Myocyte (in vitro differentiated cells): ENCODE measurements at places on chromosomes 11 and 22.

- peak; percentile 23 for DNase-seq
Observed at GRCh38 chr11:128555606-128556005, 31.8 kb downstream of the ETS1 start.

GRCh38 chr11:6298605-6299004 is 21.7 kb downstream of the CAVIN3 start:
- peak; percentile 72 for DNase-seq

DNA sequence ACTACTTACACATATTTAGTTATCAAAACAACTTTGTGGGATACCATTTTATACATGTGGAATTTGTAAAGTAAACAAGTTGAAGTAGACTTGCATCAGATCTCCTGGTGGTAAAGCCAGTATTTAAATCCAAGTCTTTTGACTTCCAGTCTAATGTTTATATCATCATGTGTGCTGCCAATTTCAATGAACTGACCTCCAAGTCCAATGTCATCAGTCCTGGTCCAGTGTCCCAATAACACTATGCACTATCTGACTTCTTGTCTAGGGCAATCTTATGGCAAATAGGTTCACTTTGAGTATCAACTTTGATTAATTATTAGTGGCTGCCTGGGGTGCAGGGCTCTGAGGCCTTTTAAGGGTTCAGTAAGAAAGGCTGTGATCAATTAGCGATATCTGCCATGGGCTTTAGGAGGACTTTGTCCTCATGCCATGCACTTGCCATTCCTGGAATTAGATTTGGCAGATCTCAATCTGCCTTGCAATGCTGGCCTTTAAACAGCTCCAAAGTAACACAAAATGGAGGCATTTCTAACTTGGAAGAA is 9.6 kb upstream of the PTS start:
- DNase-seq: no peak

- no peak for DNase-seq
Observed at GRCh38 chr11:83206221-83206620, 12.7 kb downstream of the ANKRD42 start.

GRCh38 chr11:121071846-121072450 is 29.1 kb upstream of the TECTA start:
- no peak for DNase-seq

DNA sequence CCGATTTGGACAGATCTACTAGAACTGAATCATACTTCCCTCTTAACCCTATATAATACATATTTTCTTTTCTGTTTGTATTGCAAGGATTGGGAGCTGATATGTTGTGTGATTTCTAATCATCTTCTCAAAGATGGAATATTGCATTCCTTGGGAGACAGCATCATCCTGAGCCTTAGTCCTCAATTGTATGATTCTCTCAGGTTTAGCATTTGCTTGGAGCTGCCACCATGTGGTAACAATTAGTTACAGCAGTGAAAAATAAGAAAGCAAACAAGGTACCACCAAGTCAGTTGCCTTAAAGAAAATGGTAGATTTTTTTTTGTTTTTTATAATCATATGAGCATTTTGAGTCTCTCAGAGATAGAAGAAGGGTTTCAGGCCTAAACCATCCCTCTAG is 11.9 kb downstream of the SNX19 start:
- DNase-seq: no peak

- DNase-seq: peak; percentile 73
Observed at GRCh38 chr11:26905368-26905767, 88.5 kb upstream of the FIBIN start.

GRCh38 chr22:40605761-40606160 is 30.8 kb downstream of the MRTFA start:
- peak; percentile 40 for DNase-seq

- peak; percentile 60 for DNase-seq
Observed at GRCh38 chr22:37741312-37741795, 44.5 kb downstream of the TRIOBP start.

DNA sequence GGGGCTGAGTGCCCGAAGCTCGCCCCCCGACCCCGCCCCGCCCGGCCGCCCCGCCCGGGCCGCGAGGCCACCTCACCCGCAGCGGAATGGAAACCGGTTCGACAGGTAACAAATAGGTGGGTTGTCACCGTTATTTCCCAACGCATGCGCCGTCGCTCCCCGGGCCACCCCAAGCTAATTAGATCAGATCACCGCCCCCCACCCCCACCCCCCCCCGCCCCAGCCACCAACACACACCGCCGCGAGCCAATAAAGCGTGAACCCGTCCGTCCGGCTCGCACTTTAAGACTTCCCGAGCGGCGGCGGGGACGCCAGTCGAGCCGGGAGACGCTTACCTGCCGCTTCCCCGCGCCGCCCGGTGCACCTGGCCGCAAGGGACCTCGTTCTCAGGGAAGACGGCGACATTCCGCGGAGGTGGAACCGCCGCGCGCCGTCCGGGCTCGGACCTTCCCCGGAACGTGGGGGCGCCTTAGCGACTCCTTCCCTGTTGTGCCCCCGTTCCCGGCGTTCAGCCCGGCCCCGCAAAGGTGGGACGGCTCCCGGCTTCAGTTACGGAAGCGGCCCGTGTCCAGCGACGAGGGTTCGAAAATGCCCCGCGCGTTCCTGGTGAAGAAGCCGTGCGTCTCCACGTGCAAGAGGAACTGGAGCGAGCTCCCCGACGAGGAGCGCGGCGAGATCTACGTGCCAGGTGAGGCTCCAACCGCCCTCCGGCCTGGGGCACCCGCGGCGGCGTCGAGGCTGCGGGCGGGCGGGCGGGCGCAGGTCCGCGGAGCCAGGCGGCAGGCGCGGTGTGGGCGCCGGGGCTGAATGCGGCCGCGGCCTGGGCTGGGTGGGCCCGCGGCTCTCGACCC is at the start of gene OVOL1:
OVOL1 (plus strand) TSS at position 278 of the 851 bp plus-strand sequence; CDS start at position 589, 311 bp downstream.
- DNase-seq: no peak

GRCh38 chr22:31901388-31902137 is 42.8 kb upstream of the YWHAH start:
- DNase-seq: no peak

- DNase-seq: no peak
Observed at GRCh38 chr22:26391091-26391490, 38.0 kb upstream of the ASPHD2 start.

DNA sequence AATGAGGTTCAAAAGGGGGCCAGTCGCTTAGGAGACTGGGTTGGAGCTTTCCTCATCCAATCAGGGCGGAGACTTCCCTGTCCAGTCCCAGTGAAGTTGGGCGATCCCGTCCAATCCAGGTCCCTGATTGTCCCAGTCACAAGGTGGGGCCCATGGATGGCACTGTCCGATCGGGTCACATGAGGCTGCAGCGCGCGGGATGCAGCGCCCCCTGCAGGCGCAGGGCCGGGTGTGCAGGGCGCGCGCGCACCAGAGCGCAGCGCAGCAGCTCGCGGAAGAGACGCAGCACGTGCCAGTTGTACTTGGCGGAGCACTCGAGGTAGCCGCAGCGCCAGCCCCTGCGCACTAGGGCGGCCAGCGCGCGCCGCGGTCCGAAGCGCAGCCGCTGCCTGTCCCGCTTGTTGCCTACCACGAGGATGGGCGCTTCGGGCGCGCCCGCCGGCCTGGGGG is 2.3 kb downstream of the RASL10A start:
- DNase-seq: no peak

DNA sequence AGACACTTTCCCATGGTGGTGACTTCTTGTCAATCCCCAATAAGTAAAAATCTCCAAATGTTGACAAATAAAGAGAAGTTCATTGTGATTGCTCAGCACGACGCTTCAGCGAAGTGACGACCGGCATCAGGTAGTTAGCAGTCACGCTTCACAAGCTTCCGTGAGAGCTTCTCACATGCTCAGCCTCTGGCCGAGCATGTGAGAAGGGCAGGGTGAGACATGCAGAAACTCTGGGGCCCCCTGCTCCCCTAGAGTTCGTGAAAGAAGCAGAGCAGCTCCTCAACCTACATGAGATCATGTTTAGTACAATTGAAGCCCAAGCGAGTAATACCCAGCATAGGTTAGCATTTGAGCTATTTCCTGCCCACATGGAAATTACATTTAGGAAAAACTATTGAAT is 4.4 kb upstream of the C11orf16 start:
- DNase-seq: no peak

DNA sequence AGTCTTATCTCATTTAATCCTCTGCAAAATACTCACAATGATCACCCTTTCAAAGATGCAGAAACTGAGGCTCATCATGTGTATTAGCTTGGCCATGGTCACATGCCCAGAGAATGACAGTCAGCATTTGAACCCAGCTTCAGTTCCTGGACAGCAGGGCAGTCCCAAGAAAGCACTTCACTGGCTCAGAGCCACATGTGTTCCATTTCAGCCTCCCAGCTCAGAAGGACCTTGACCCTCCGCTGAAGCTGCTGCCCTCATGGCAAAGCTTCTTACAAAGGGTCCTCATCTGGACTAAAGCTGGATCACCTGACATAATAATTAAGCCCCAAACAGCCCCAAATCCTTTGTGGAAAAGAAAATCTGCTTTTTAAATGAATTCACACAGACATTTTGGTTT is 37.0 kb downstream of the TENM4 start:
- DNase-seq: no peak

- no peak for DNase-seq
Observed at GRCh38 chr22:37677493-37677974, 2.1 kb downstream of the LGALS1 start.

- DNase-seq: no peak
Observed at GRCh38 chr11:70627219-70627618, 228.9 kb downstream of the CTTN start.

- DNase-seq: no peak
Observed at GRCh38 chr11:843086-843734, 558 bp downstream of the TSPAN4 start.

DNA sequence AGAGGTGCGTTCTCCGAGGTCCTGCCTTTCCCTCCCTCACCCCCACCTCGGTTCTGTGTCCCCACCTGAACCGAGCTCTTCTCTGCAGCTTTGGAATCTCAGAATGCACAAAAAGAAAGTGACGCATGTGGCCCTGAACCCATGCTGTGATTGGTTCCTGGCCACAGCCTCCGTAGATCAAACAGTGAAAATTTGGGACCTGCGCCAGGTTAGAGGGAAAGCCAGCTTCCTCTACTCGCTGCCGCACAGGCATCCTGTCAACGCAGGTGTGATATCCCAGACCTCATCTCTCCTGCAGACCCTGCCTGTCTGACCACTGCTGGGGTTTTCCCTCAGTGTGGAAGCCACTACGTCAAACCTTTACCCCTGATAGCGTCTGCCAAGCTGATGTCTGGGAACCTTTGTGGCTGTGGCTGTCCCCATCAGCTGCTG is 13.9 kb downstream of the ACP2 start:
- no peak for DNase-seq

GRCh38 chr22:47615051-47615450 is 852.6 kb downstream of the TBC1D22A start:
- DNase-seq: no peak

- DNase-seq: no peak
Observed at GRCh38 chr11:72625691-72626413, 48.4 kb downstream of the PDE2A start.

DNA sequence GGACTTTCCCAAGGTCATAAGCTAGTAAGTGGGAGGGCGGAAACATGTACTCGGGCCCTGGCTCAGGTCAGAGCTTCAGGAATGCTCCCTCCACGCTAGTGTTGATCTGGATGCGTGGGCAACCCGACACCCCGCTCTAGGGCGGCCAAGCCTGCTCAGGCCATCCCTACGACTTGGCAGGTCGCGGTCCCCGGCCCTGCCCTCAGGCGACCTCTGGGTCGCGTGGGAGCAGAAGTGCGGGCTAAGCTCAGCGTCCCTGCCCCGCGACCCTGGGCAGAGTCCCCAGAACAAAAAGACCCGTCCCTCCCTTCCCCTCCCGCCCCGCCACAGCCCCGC is 781 bp upstream of the TEF start:
- DNase-seq: peak; percentile 74

DNA sequence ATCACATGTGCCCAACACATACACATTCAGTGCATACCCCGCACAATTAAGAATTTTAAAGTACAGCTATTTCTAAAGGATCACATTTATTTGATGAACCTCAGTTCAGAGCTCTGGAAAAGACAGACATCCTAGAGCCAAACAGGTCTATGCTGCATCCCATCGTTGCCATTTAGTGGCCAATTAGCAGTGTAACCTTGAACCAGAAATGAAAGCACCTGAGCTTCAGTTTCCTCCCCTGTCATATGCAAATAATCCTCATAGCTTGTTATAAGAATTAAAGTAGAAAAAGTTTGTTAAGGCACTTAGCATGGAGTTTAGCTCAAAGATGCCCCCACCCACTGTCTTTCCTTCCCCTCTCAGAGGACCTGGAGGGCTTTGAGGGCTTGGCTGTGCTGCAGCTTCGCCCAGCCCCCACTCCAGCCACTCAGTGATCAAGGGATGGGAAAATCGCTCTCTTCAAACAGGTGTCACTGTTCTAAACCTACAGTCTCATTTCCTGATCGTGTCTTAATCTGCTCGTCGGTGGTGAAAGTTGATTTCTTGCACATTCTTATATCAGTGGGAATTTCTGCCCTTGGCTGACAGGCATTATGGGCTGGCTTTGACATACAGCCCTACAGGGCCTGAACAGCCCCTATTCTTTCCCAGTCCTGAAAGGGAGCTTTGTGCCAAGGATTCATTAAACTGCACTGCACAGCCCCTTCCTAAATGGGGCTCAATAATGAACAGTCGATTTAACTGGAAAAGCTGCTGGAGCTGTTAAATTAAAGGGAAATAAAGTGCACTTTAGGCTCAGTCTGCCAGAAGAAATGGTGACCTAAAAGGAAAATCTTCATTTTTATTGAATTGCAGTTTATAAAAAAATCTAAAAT is 23.3 kb upstream of the FAM181B start:
- DNase-seq: no peak

DNA sequence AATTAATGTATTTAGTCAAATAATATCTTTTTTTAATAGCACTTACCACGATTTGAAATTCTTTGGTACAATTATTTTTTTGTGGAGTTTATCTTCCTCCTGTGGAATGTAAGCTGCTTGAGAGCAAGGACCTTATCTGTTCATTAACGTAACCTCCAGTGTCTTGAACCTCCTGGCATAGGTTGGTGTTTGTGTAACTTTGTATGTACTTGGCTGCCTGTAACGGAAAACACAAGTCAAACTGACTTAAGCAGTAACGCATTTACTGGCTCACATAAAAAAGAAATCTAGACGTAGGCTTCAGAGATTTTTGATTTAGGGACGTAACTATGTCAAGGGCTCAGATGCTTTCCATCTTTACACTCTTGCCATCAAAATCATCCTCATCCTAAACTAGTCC is 56.1 kb downstream of the ARHGEF12 start:
- no peak for DNase-seq

GRCh38 chr11:10236840-10237239 is 57.2 kb downstream of the SBF2 start:
- DNase-seq: no peak
